ENCODE measurements at places on chromosomes 11 and 22. TPM values are rescaled to one million over a fixed set of nuclear protein-coding genes. Genes with fewer than 3 reads are reported as not detected.
A peak's percentile ranks its signal among the peaks of the same experiment; 100 is the strongest.

GRCh38 chr22:17628406-17629172 lies at the start of gene ATP6V1E1:
TSS of gene ATP6V1E1 (minus strand) at chr22:17628749. CDS start at chr22:17628635, 114 bp downstream.
- no peaks in the 10 kb centered on the region for H3K36me3 ChIP-seq
- DNase-seq: peak; percentile 97
- H3K4me1 ChIP-seq: peaks cover 36% of the 10 kb centered on the region
- peak within 1 kb of the TSS; percentile 93 for H3K27ac ChIP-seq
- peak within 1 kb of the TSS; percentile 90 for H3K4me3 ChIP-seq

DNA sequence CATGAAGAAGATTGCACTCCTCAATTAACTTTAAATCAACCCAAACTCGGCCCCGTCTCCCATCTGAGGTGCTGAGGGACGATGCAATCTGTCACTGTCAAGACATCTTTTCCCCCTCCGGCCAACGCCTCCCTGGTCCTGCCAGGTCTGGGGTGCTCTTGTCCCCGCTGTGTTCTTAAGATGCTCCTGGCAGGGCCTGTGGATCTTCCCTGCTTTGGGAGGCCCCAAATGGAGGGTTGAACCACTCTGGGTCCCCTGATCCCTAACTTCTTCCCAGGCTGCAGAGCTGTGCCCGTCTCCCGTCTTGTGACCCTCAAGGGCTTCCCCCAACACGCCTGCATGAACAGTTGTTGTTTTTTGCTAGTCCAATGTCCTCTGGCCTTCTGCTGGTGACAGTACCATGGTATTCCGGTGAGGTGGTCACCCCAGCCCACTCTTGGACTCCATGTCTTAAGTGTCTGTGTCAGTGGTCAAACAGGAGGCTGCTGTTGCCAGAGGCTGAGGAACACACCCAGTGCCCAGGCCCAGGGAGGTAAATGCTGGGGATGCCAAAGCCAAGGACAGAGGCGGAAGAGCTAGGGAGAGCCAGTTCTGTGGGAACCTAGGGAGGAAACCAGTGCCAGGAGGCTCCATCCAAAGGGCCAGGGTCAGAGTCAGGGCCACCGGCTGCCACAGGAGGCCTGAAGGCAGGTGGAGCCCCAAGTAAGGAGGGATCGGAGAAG lies 70.6 kb upstream of the SHANK2 start:
- H3K4me1 ChIP-seq: no peaks in the 10 kb centered on the region
- no peaks in the 10 kb centered on the region for H3K36me3 ChIP-seq
- DNase-seq: no peak
- H3K27me3 ChIP-seq: no peaks in the 10 kb centered on the region
- no peak overlapping the region for H3K27ac ChIP-seq
- no peak overlapping the region for H3K4me3 ChIP-seq

DNA sequence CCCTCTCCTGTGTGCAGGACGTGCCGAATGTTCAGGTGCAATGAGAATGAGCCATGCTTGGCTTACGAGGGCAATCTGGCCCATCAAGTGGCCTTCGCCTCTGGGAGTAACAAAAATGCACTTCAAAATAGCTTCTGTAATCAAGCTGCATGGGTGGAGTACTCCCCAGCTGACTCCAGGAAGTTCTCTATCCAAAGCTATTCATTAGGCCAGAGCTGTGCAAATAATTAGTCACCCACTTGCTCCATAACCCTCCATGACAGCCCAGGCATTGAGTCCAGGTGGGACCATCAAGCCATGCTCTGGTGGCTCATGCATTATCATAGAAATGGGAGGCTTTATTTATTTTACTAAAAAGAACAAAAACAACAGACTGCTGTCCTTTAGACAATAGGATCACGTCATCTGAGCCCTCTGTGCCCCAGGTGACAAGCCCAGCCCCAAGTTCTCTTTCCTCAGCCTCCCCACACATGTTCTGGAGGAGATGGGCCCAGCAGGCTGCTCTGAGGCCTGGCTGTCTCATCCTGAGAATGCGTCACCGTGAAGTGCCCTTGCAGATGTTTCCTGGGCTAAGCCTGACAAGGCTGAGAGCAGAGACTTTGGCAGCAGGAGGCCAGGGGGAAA lies 244.7 kb downstream of the ETS1 start:
- DNase-seq: no peak
- no peak overlapping the region for H3K4me3 ChIP-seq
- H3K27me3 ChIP-seq: no peaks in the 10 kb centered on the region
- peaks cover 7% of the 10 kb centered on the region for H3K4me1 ChIP-seq
- no peak overlapping the region for H3K27ac ChIP-seq

DNA sequence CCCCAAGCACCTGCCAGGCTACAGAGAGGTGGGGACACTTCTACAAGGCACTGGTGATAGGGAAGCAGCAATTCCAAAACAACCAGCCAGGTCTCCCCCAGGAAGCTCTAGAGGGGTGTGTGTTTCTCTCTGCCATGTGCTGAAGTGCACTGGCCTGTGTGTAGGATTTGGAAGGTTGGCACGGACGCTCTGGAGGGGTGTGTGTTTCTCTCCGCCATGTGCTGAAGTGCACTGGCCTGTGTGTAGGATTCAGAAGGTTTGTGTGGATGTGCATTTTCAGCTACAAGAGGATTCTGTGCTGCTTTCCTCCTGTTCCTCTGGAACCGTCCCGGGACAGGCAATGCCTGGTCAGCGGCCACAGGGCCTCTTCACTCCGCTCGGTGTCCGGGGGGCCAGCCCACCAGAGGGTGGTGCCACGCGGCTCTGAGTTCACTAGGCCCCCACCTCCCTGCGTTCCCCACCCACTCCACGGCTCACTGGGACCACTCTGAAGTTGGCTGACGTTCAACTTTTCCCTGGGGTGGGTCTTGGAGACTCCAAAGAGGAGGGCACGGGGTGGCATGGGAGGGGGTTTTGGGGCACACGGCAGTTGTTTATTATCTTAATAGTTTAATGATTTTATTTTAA lies 552.8 kb downstream of the BRD1 start:
- H3K4me1 ChIP-seq: no peaks in the 10 kb centered on the region
- H3K4me3 ChIP-seq: no peak overlapping the region
- H3K27ac ChIP-seq: no peak overlapping the region
- H3K27me3 ChIP-seq: no peaks in the 10 kb centered on the region

DNA sequence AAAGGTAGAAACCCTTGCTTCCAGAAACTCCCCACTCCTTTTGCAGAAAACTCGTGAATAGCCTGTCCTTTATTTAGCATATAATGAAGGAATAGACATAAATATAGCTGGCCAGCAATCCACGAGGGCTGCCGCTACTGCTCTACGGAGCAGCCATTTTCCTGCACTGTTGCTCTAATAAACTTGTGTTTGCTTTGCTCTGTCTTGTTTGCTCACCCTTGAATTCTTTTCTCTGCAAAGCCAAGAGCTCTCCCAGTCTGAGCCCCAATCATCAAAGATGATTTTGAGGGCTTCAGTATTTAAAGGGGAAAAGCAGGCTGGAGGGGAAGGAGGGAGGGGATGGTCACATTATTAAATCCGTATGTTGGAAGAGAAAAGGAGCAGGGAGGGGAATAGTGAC lies 16.6 kb upstream of the CHKA start:
- H3K27ac ChIP-seq: peak overlapping the region; percentile 83
- H3K4me3 ChIP-seq: peak overlapping the region; percentile 27
- no peaks in the 10 kb centered on the region for H3K36me3 ChIP-seq
- no peaks in the 10 kb centered on the region for H3K27me3 ChIP-seq

- no peaks in the 10 kb centered on the region for H3K27me3 ChIP-seq
- H3K36me3 ChIP-seq: no peaks in the 10 kb centered on the region
- H3K4me1 ChIP-seq: peaks cover 64% of the 10 kb centered on the region
- DNase-seq: no peak
- H3K4me3 ChIP-seq: no peak overlapping the region
- no peak overlapping the region for H3K27ac ChIP-seq
Observed at GRCh38 chr22:35308480-35309021, 8.9 kb downstream of the TOM1 start.

- no peaks in the 10 kb centered on the region for H3K36me3 ChIP-seq
- no peak overlapping the region for H3K4me3 ChIP-seq
- no peak for DNase-seq
- H3K27me3 ChIP-seq: no peaks in the 10 kb centered on the region
- no peak overlapping the region for H3K27ac ChIP-seq
Observed at GRCh38 chr22:46966846-46967245, 204.4 kb downstream of the TBC1D22A start.

DNA sequence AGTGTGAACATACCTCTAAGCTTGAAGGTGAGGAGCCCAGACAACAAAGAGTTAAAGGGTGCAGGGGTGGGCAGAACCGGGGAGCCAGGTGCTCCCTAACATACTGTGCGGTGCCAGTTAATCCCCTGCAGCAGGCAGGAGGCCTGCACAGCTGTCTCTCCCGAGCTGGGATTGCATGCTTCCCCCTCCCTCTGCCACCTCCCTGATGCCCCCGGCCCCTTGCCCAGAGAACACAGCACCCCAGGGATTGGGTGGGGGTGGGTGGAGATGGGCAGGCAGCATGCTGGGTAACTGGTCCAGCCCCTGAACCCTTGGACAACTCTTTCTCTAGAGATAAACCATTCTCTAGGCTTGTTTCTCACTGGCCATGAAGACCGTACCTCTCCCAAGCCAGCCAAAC lies 67.7 kb upstream of the MYOD1 start:
- H3K27me3 ChIP-seq: no peaks in the 10 kb centered on the region
- no peak for DNase-seq
- H3K4me1 ChIP-seq: no peaks in the 10 kb centered on the region
- no peak overlapping the region for H3K27ac ChIP-seq
- H3K4me3 ChIP-seq: no peak overlapping the region

- H3K4me3 ChIP-seq: no peak overlapping the region
- H3K4me1 ChIP-seq: no peaks in the 10 kb centered on the region
- H3K36me3 ChIP-seq: no peaks in the 10 kb centered on the region
Observed at GRCh38 chr11:13110929-13111812, 102.1 kb downstream of the RASSF10 start.

GRCh38 chr11:20197881-20198280 lies 37.6 kb upstream of the DBX1 start:
- H3K27me3 ChIP-seq: no peaks in the 10 kb centered on the region
- no peak for DNase-seq
- no peak overlapping the region for H3K4me3 ChIP-seq
- H3K27ac ChIP-seq: no peak overlapping the region

DNA sequence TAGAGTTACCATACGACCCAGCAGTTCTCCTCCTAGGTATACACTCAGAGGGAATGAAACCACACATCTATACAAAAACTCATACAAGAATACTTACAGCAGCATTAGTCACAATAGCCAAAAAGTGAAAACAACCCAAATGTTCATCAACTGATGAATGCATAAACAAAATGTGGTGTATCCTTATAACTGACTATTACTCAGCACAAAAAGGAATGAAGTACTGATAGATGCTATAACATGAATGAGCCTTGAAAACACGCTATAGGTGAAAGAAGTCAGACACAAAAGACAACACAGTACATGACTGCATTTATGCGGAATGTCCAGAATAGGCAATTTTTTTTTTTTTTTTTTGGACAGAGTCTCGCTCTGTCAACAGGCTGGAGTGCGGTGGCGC lies 23.1 kb downstream of the NCAPD3 start:
- DNase-seq: no peak
- H3K36me3 ChIP-seq: peaks cover 34% of the 10 kb centered on the region
- H3K27me3 ChIP-seq: no peaks in the 10 kb centered on the region

- H3K27ac ChIP-seq: no peak overlapping the region
- H3K36me3 ChIP-seq: no peaks in the 10 kb centered on the region
- H3K27me3 ChIP-seq: no peaks in the 10 kb centered on the region
- H3K4me1 ChIP-seq: peaks cover 32% of the 10 kb centered on the region
Observed at GRCh38 chr22:37521236-37521739, 2.1 kb upstream of the CARD10 start.

DNA sequence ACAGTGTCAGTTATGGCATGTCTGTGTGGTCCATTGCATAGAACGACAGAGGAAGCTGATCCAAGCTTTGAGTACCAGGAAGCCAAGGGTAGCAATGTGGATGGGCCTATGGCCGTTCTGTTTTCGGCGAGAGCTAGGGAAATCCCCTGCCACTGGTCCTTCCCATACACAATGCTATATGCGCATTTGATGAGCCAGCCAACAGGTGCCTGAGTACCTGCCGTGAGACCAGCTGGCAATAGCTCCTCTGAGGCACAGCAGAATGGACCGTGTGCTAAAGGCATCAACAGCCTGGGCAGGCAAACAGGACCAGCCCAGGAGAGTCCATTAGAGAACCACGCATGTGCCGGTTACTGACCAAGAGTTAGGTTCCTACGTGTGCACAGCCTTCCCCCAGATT lies 753.0 kb downstream of the NTM start:
- no peaks in the 10 kb centered on the region for H3K27me3 ChIP-seq
- no peak overlapping the region for H3K27ac ChIP-seq
- peaks cover 18% of the 10 kb centered on the region for H3K4me1 ChIP-seq
- no peaks in the 10 kb centered on the region for H3K36me3 ChIP-seq
- no peak overlapping the region for H3K4me3 ChIP-seq
- DNase-seq: no peak

GRCh38 chr11:57357856-57358255 lies 19.7 kb downstream of the P2RX3 start:
- H3K4me3 ChIP-seq: no peak overlapping the region
- H3K4me1 ChIP-seq: peaks cover 18% of the 10 kb centered on the region
- H3K27me3 ChIP-seq: no peaks in the 10 kb centered on the region
- H3K27ac ChIP-seq: peak overlapping the region; percentile 33
- H3K36me3 ChIP-seq: no peaks in the 10 kb centered on the region

DNA sequence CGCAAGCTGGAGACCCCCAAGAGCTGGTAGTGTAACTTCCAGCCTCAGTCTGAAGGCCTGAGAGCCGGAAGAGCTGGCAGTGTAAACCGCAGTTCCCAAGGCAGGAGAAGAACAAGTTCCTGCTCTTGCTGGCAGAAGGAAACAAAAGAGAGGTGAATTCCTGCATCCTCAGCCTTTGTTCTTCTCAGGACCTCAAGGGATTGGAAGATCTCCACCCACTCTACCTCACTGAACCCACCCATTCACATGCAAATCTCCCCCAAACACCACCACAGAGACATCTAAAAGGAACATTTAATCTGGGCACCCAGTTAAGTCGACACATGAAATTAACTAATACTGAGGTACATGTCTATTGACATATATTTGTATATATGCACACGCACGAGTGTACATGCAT lies 1310.3 kb downstream of the TBC1D22A start:
- H3K4me1 ChIP-seq: no peaks in the 10 kb centered on the region
- no peaks in the 10 kb centered on the region for H3K36me3 ChIP-seq
- H3K27ac ChIP-seq: no peak overlapping the region
- H3K27me3 ChIP-seq: no peaks in the 10 kb centered on the region
- H3K4me3 ChIP-seq: no peak overlapping the region

- DNase-seq: no peak
- no peaks in the 10 kb centered on the region for H3K4me1 ChIP-seq
- no peak overlapping the region for H3K27ac ChIP-seq
- H3K27me3 ChIP-seq: no peaks in the 10 kb centered on the region
- no peak overlapping the region for H3K4me3 ChIP-seq
Observed at GRCh38 chr11:99548264-99548663, 527.5 kb downstream of the CNTN5 start.

- H3K27ac ChIP-seq: peak overlapping the region; percentile 79
- peak; percentile 91 for DNase-seq
- H3K4me1 ChIP-seq: peaks cover 45% of the 10 kb centered on the region
- no peak overlapping the region for H3K4me3 ChIP-seq
- no peaks in the 10 kb centered on the region for H3K27me3 ChIP-seq
Observed at GRCh38 chr11:78256962-78257361, 68.2 kb downstream of the USP35 start.

- H3K4me3 ChIP-seq: no peak overlapping the region
- no peak overlapping the region for H3K27ac ChIP-seq
- no peaks in the 10 kb centered on the region for H3K36me3 ChIP-seq
- no peaks in the 10 kb centered on the region for H3K4me1 ChIP-seq
- DNase-seq: no peak
Observed at GRCh38 chr11:115473167-115473566, 31.0 kb downstream of the CADM1 start.

The WT1 gene
- total RNA-seq: 32.7 TPM

The LRP4 gene
- total RNA-seq: 10.1 TPM

The CCDC134 gene
- total RNA-seq: 8.8 TPM

The ATP5MG gene
- 169 TPM for total RNA-seq

The MS4A7 gene
- 23.3 TPM for total RNA-seq

The TMPRSS6 gene
- total RNA-seq: not detected

The VSIG2 gene
- total RNA-seq: 0.74 TPM

The CCDC87 gene
- 0.74 TPM for total RNA-seq

The KRTAP5-1 gene
- total RNA-seq: not detected
